ENCODE measurements at places on chromosomes 2 and 18. TPM values are rescaled to one million over a fixed set of nuclear protein-coding genes. Genes with fewer than 3 reads are reported as not detected.
A peak's percentile ranks its signal among the peaks of the same experiment; 100 is the strongest.

GRCh38 chr2:54428108-54428831 lies 27.9 kb upstream of the SPTBN1 start:
- H3K27ac ChIP-seq: no peak overlapping the region
- no peak overlapping the region for H3K4me3 ChIP-seq
- DNase-seq: no peak
- H3K27me3 ChIP-seq: no peaks in the 10 kb centered on the region
- H3K4me1 ChIP-seq: peaks cover 4% of the 10 kb centered on the region

- no peak overlapping the region for H3K4me3 ChIP-seq
- H3K27ac ChIP-seq: no peak overlapping the region
- no peak for DNase-seq
- H3K4me1 ChIP-seq: no peaks in the 10 kb centered on the region
Observed at GRCh38 chr18:64742898-64743297, 594.0 kb upstream of the LINC00305 start.

- no peak overlapping the region for H3K4me3 ChIP-seq
- H3K27me3 ChIP-seq: no peaks in the 10 kb centered on the region
- DNase-seq: no peak
- H3K4me1 ChIP-seq: peaks cover 51% of the 10 kb centered on the region
- peaks cover 6% of the 10 kb centered on the region for H3K36me3 ChIP-seq
Observed at GRCh38 chr2:234374736-234375135, 122.1 kb downstream of the ARL4C start.

DNA sequence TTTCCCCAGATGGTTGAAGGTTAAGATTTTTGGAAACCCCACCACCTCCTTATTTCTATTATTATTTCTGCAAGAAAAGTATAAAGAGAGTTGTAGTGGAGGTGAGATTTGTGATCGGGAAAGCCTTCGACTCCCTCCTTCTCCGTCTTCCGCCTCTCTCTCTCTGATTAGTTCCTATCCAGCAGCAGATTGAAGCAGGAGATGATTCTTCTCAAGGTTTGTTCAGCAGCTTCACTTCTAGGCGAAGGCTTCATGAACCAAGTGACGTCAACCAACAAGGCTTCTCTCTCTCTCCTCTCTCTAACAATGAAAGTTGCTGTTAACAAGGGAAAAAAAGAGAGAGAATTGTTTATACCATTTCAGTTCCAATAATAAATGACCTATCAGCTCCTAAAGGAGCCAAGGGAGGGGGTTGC lies at the start of gene BAZ2B:
BAZ2B (minus strand) TSS at position 263 of the 416 bp plus-strand sequence. CDS start 137,829 bp downstream, outside the sequence.
- H3K4me3 ChIP-seq: peak within 1 kb of the TSS; percentile 77
- peak within 1 kb of the TSS; percentile 74 for H3K27ac ChIP-seq
- no peaks in the 10 kb centered on the region for H3K36me3 ChIP-seq
- no peak for DNase-seq

- peaks cover 5% of the 10 kb centered on the region for H3K27me3 ChIP-seq
- H3K4me1 ChIP-seq: no peaks in the 10 kb centered on the region
- no peak overlapping the region for H3K4me3 ChIP-seq
Observed at GRCh38 chr2:114192362-114192761, 250.1 kb upstream of the DPP10 start.

GRCh38 chr2:102285368-102285767 lies 26.0 kb upstream of the IL1RL1 start:
- peaks cover 3% of the 10 kb centered on the region for H3K27me3 ChIP-seq
- no peak overlapping the region for H3K27ac ChIP-seq
- no peak overlapping the region for H3K4me3 ChIP-seq
- H3K36me3 ChIP-seq: no peaks in the 10 kb centered on the region

TMEM87B gene
- total RNA-seq: 12.2 TPM

Measured in activated CD8-positive, alpha-beta T cell treated with anti-CD3 and anti-CD28 coated beads for 36 hours (primary cell).